ENCODE measurements at places on chromosomes 4 and X.

- DNase-seq = peak; percentile 92
Measured at GRCh38 chrX:19889582-19890342, 2.4 kb upstream of the SH3KBP1 start.

GRCh38 chrX:135295238-135295943 lies 13.9 kb upstream of the ETDC start:
- DNase-seq = peak; percentile 3

DNA sequence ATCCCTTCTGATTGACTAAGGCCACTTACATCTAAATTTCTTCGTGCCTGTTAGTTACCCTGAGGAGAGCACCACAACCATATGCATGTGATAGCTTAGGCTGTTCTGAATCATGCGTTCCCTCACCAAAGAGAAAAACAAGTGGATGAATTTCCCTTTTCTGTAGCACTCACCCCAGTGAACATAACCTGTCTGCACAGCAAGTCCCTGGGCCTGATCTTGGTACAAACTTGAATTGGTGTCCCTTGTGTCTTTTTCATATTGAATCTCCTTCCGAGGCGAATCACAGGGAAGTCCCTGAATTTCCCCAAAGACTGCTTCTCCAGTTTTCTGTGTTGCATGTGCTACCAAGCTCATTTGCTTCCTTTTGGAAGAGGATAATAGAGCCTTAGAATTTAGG lies 100.4 kb downstream of the KLHL8 start:
- DNase-seq = no peak

DNA sequence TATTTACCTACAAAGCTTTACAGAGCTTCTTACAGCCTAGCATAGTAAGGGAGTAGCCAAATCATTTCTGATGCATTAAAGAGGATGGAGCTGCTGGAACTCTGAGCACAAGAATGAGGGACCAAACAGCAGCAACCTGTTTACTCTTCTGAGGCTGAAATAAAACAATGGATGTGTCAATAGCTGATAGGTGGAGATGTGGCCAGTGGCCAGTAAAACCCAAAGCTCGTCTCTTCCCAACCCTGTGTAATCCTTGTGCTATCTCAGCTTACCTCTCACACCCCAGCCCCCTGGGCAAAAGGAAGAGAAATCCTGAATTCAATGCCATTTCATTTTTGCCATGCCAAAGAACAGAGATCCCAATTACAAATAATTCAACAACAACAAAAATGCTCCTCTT lies 446.7 kb upstream of the SMIM31 start:
- DNase-seq = no peak

DNA sequence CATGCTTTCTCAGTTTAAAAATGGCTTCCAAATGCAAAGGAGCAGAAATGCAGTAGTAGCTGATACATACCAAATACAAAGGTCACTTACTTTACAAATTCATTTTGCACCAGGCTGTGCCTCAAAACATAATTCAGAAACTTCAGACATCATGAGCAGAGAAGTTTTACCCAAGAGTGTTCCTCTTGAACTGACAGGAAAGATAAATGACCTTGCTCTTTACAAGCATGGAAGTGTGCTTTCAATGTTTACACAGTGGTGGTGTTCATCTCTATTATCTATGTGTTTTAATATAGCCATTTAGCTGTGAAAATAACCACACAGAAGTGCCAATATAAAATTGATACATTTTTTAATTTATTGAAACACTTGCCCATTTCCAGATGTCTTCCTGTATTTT lies 383.4 kb downstream of the ANKRD50 start:
- DNase-seq = no peak

GRCh38 chr4:159144112-159144694 lies 41.3 kb downstream of the RAPGEF2 start:
- DNase-seq = no peak

GRCh38 chrX:145609951-145610511 lies 207.6 kb upstream of the SLITRK2 start:
- DNase-seq = no peak

- no peak for DNase-seq
Measured at GRCh38 chr4:39987485-39987884, 9.8 kb upstream of the PDS5A start.

DNA sequence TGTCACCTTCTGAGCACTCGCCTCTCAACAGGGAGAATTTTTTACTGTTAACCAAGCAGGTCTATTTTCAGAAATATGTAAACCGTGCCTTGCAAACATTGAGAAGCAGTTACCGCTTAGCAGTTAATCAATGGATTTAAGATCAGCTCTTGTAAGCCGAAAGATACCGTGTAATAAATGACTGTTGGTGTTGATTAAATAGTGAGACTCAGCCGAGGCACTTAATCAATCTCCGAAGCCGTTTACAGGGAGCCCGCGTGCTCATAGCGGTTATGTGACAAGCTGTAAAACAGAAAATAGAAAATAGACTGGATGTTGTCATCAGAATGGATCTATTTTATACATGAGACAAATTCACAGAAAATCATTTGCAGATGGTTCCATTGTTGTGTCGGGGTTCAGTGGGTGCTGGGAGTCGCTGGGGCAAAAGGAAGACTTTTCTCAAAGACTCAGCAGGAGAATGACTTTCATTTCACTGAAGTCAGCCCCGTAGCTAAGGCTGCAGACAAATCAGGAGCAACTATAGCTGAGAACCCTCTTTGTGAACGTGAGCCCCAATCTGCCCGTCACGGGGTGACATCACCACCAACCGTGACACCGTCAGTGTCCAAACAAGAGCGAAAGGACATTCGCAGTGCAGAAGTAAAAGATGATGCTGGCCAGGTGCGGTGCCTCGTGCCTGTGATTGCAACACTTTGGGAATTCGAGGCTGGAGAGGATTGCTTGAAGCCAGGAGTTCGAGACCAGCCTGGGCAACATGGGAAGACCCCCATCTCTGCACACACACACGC lies 275.3 kb downstream of the CRLF2 start:
- DNase-seq = no peak

DNA sequence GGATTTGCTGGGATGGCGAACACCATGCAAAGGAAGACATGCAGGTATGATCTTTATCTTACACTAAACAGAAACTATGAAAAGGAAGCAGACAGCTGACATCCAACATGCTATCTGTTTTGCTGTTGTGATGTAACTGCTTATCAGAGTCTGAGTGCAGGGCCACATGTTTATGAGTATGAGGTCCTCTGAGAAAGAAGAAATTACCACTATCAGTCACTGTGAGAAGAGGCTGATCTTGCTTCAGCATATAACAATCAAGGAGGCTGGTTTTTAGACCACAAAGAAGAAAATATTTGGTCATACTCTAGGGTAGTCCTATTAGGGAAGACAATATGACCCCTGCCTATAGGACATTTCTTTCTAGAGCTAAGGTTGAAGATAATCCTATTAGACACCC lies 18.5 kb downstream of the CLGN start:
- peak; percentile 28 for DNase-seq

- peak; percentile 51 for DNase-seq
Measured at GRCh38 chrX:134694333-134695322, 36.4 kb upstream of the PLAC1 start.

DNA sequence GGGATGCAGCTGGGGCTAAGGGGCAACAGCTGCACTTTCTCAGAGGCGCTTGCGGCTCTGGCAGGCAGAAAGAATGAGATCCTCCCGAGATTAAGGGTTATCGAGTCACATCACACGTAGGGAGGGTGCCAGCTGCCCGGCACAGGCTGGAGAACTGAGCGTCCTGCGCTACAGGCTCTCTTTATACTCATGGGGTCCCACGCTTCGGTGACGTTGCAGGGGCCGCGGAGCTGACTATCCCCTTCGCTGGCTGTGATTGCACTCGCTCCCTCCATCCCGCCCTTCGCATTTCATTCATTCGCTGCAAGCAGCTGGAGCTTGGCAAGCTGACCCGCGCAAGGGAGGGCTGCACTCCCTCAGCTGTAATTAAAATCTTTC lies at the start of gene TACR3:
Gene TACR3, minus strand, starts transcription at position 156 of the 378 bp plus-strand sequence. CDS start 310 bp downstream, outside the sequence.
- DNase-seq = peak; percentile 46

GRCh38 chr4:907691-908425 lies 24.3 kb downstream of the GAK start:
- DNase-seq = no peak

- no peak for DNase-seq
Measured at GRCh38 chr4:182338063-182338462, 94.9 kb downstream of the TENM3 start.

DNA sequence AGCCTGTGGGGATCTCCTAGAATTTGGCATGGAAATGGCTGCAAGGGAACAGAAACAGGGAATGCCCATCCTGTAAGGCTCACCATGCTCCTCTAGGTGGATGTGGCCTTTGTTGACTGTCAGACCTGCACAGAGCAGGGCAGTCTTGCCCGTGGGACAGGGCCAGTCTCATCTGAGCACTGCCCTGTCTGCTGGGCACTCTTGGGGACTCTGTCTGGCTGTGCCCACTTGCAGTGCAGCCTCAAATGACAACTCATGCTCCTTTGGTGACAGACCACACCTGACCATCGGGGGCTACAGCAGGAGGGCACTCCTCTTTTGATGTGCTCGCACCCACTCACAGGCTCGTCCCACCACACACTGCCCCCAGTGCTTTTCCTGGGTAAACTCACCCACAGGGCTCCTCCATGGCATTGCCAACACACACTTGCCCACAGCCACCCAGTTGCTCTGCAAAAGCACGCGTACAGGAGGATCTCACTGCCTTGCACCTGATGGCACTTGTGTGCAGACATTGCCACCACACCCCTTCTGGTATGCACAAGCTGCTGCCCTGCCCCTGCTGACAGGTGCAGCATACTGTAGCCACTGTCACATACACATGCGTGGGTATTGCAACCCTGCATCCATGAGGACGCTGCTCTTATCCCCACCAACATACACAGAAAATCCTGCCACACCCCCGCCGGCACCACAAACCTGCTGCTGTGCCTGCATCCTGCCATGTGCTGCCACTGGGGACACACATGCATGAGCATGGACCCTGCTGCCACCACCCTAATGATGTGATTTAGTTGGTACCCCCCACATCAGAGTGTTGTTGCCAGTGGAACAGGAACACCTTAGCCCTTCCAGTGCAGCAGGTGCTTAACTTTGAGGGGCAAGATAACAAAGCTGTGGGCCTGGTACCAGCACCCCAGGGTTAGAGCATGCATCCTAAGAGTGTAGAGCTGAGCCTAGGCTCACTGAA lies 100.1 kb upstream of the ARHGEF9 start:
- no peak for DNase-seq
